ENCODE measurements at places on chromosomes 1 and 21. TPM values are rescaled to one million over a fixed set of nuclear protein-coding genes. Genes with fewer than 3 reads are reported as not detected.
A peak's percentile ranks its signal among the peaks of the same experiment; 100 is the strongest.

Gene CLDN19
- polyA plus RNA-seq: 3.8 TPM

Gene FALEC
- polyA plus RNA-seq: 0.39 TPM

Gene TMPRSS15
- not detected for polyA plus RNA-seq

GRCh38 chr1:202807926-202808757 is at the start of gene KDM5B:
TSS of gene KDM5B (minus strand) at chr1:202808421. CDS start at chr1:202808305, 116 bp downstream.
- DNase-seq: peak; percentile 83

DNA sequence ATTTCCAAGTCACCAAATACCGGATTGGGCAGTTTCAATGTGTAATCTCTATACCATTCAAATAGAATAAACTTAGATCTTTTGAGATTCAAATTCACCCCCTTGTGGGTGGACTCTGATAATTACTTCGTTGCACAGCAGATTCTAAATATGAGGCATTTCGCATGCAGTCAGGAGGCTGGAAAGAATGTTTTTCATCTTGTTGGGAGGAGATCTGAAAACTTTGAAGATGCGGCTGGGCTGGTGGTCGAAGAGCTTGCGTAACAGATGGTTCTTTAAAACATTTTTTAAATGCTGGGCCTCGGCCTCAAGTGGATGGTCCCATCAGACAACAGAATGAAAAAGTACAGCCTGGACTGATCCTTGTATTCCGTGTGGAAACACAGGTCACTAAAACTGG is 10.4 kb downstream of the NR5A2 start:
- DNase-seq: no peak

- no peak for DNase-seq
Measured at GRCh38 chr21:27189870-27190269, 223.0 kb upstream of the ADAMTS5 start.

GRCh38 chr1:29543586-29543985 is 307.3 kb downstream of the PTPRU start:
- DNase-seq: no peak
